GM23248 (cell line): ENCODE measurements at places on chromosomes 3 and 15. TPM values are rescaled to one million over a fixed set of nuclear protein-coding genes. Genes with fewer than 3 reads are reported as not detected.

- no peaks in the 10 kb centered on the region for H3K27me3 ChIP-seq
- peak overlapping the region; percentile 95 for H3K27ac ChIP-seq
- peaks cover 2% of the 10 kb centered on the region for H3K36me3 ChIP-seq
Measured at GRCh38 chr15:101170568-101171350, 81.1 kb downstream of the CHSY1 start.

DNA sequence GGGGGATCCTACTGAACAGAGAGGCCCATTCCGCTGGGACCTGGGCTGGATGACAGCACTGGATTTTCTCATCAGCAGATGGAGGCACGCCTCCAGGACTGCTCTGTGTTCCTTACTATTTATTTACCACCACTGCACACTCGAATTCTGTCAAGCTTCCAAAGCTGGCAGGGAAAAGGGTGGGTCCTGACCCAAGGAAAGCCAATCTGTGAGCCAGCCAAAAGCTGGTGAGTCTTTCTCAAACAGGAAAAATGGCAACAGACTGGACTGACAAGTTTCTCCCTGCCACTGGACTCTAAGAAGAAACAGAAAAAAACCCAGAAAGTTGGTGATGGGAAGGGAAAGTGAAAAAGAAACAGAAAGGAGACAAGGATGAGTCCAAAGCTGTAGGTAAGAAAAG is 37.8 kb downstream of the CD47 start:
- DNase-seq, result no peak
- peaks cover 16% of the 10 kb centered on the region for H3K36me3 ChIP-seq
- no peaks in the 10 kb centered on the region for H3K4me1 ChIP-seq
- H3K27me3 ChIP-seq, result no peaks in the 10 kb centered on the region
- H3K27ac ChIP-seq, result no peak overlapping the region

GRCh38 chr15:48966595-48967301 is 3.0 kb upstream of the SHC4 start:
- peaks cover 17% of the 10 kb centered on the region; the same call in 1 of the 2 replicates for H3K4me1 ChIP-seq
- H3K4me3 ChIP-seq, result no peak overlapping the region
- H3K27ac ChIP-seq, result no peak overlapping the region
- DNase-seq, result peak; percentile 62

The APBA2 gene
- 0.65 and 1.1 TPM in 2 replicates for total RNA-seq

GRCh38 chr3:52401551-52401950 is 43.4 kb downstream of the SEMA3G start:
- no peaks in the 10 kb centered on the region for H3K4me1 ChIP-seq
- H3K27me3 ChIP-seq, result no peaks in the 10 kb centered on the region
- no peak for DNase-seq
- no peak overlapping the region for H3K27ac ChIP-seq

GRCh38 chr3:105402287-105402801 is 35.6 kb downstream of the ALCAM start:
- DNase-seq, result peak; percentile 31
- H3K27me3 ChIP-seq, result no peaks in the 10 kb centered on the region
- H3K4me3 ChIP-seq, result no peak overlapping the region
- H3K4me1 ChIP-seq, result peaks cover 11% of the 10 kb centered on the region
- H3K36me3 ChIP-seq, result 0 out of 2 replicates have a peak, but pooled peaks cover 6% of the 10 kb centered on the region

DNA sequence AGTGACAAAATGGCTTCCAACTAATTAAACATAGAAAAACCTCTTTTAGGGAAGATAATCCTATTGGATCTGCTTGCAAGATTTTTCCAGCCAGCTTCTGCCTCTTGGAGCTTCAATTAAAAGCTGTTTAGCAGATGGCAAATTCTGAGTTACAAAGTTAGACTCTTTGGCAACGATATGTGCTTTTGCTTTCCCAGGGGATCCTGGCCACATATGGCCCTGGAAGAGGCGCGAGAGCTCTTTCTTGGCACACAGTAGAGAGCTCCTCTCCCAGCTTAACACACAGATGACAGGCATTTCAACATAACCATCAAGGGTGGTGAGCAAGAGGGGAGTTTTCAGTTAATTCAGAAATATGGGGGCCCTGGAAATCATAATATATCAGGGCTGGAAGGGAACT is 41.6 kb upstream of the GALNT15 start:
- H3K27ac ChIP-seq, result no peak overlapping the region
- peak; percentile 49 for DNase-seq
- peaks cover 48% of the 10 kb centered on the region for H3K4me1 ChIP-seq
- H3K36me3 ChIP-seq, result no peaks in the 10 kb centered on the region
- H3K27me3 ChIP-seq, result no peaks in the 10 kb centered on the region

DNA sequence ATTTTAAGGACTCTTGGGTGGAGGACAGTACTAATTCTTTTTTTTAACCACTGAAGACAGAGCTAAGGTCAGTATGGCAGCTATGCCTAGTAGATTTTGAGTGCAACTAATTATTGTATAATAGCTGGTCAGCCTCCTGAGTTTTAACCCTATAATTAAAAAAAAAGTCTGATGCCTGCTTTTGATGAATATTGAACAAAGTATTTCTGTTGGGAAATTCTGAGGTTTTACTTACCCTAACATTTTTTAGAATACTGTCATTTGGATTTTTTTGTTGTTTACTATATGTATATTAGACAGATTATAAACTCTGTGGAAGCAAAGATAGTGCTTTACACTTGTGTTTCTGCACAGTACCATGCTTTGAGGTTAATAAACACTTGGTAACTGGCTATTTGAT is 20.8 kb downstream of the TCF12 start:
- peak; percentile 50 for DNase-seq
- no peak overlapping the region for H3K4me3 ChIP-seq
- no peaks in the 10 kb centered on the region for H3K27me3 ChIP-seq
- H3K4me1 ChIP-seq, result peaks cover 35% of the 10 kb centered on the region
- 0 out of 2 replicates have a peak overlapping the region, but pooled peaks have one; percentile 4 for H3K27ac ChIP-seq

The RAD51 gene
- 5.1 and 7.1 TPM in 2 replicates for total RNA-seq

DNA sequence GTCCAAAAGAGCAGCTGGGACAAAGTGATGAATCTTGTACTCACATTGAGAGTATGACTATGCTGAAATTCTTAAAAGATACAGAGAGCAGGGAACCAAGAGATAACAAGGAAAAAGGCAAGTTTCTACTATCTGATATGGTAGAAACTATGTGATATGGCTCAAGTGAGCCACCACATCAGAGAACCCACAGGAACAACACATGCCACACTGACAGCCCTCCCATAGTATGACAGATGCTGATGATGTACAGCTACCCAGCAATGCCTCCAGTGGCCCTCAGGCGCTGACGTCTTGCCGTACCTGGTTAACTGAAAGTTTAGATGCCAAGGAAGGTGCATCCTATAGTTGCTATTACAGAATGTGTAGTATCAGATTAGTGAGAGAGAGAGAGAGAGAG is 42.4 kb downstream of the CHAC1 start:
- no peaks in the 10 kb centered on the region for H3K27me3 ChIP-seq
- H3K4me3 ChIP-seq, result no peak overlapping the region
- H3K36me3 ChIP-seq, result peaks cover 27% of the 10 kb centered on the region
- no peak overlapping the region for H3K27ac ChIP-seq

DNA sequence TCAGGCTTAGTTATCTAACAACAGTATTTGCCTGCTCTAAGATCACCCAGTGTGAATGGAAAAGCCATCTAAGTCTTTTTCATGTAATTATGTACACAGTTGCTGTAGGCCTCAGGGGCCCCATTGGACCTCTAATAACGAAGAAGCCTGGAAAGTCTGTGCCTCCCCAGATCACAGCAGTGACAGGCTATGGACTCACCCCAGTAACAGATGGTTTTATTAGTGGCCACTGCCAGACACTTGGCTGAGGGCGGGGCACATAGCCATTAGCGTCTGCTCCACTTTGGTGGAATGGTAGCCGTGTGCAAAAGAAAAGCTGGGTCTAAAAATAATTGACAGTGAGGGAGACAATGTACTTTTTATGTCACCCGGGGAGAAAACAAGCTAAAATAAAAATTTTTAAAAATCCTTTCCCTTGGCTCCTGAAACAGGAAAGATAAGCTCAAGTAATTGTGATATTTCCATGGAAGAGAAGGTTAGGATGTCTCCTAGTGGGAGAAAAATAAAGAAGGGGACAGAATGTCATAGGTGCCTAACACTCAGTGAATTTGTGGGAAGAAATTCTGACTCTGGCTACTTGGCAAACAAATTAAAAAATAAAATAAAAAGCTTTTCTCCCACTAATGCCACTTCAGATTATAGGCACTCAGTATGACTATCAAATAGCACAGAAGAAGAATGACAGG is 44.3 kb upstream of the ZNF385D start:
- H3K27me3 ChIP-seq, result no peaks in the 10 kb centered on the region
- DNase-seq, result peak; percentile 13
- H3K27ac ChIP-seq, result no peak overlapping the region
- H3K4me1 ChIP-seq, result no peaks in the 10 kb centered on the region
- no peaks in the 10 kb centered on the region for H3K36me3 ChIP-seq

- no peak overlapping the region for H3K27ac ChIP-seq
- no peaks in the 10 kb centered on the region for H3K27me3 ChIP-seq
- H3K4me3 ChIP-seq, result no peak overlapping the region
- H3K4me1 ChIP-seq, result no peaks in the 10 kb centered on the region
- H3K36me3 ChIP-seq, result no peaks in the 10 kb centered on the region
Measured at GRCh38 chr3:167361306-167361705, 18.8 kb downstream of the ZBBX start.

The CPNE4 gene
- total RNA-seq, result 0.11 and 0.25 TPM in 2 replicates

DNA sequence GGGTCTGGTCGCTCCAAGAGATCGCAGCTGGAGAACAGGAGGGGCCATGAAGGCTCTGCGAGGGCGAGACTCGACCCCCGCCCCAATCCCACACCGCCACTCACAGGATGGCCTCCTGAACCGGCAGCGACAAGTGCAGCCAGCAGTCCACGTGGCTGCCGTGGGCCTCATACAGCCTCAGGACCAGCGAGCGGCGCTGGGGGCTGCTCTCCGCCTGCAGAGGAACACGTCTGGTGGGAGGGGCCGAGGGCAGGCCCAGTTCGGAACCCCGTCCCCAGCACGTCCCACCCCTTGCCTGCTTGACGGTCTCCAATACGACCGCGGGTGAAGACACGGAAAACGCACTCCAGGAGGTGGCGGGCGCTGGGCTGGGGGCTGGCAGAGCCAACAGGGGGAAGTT is 9.2 kb downstream of the NEIL1 start:
- no peaks in the 10 kb centered on the region for H3K36me3 ChIP-seq
- H3K4me3 ChIP-seq, result no peak overlapping the region
- no peaks in the 10 kb centered on the region for H3K4me1 ChIP-seq

GRCh38 chr3:45943207-45943846 is at the start of gene CXCR6:
Gene CXCR6, plus strand, starts transcription at chr3:45943464. Its CDS starts 3,018 bp downstream, at chr3:45946482.
- H3K27me3 ChIP-seq, result no peaks in the 10 kb centered on the region

GRCh38 chr3:49718858-49719213 is 648 bp downstream of the AMIGO3 start:
- H3K27me3 ChIP-seq, result no peaks in the 10 kb centered on the region
- H3K36me3 ChIP-seq, result no peaks in the 10 kb centered on the region
- H3K27ac ChIP-seq, result no peak overlapping the region
- H3K4me3 ChIP-seq, result peak overlapping the region; percentile 64
- no peak for DNase-seq
- peaks cover 7% of the 10 kb centered on the region; the same call in 1 of the 2 replicates for H3K4me1 ChIP-seq

DNA sequence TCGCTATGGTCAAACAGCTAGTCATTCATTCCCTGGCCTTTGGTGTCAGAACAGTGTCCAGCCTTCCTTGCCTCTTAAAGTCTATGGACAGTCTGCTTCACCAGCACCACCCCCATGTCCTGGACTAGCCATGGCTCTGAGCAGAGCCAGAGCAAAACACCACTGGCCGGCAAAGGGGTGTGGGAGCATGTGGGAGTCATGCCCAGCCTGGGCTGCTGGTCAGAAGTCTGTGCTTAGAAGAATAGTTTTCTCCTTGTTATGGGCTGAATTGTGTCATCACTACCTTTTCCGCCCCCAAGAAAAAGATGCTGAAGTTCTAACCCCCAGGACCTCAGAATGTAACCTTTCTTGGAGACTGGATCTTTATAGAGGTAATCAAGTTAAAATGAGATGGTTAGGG is 132.9 kb upstream of the LPP start:
- H3K27me3 ChIP-seq, result no peaks in the 10 kb centered on the region
- peak; percentile 63 for DNase-seq

The C2CD4A gene
- total RNA-seq, result not detected in 2 replicates

GRCh38 chr3:135145581-135145980 is 350.5 kb downstream of the EPHB1 start:
- no peak overlapping the region for H3K4me3 ChIP-seq
- no peak overlapping the region for H3K27ac ChIP-seq
- no peaks in the 10 kb centered on the region for H3K36me3 ChIP-seq
